ENCODE measurements at places on chromosomes 13 and 19.

DNA sequence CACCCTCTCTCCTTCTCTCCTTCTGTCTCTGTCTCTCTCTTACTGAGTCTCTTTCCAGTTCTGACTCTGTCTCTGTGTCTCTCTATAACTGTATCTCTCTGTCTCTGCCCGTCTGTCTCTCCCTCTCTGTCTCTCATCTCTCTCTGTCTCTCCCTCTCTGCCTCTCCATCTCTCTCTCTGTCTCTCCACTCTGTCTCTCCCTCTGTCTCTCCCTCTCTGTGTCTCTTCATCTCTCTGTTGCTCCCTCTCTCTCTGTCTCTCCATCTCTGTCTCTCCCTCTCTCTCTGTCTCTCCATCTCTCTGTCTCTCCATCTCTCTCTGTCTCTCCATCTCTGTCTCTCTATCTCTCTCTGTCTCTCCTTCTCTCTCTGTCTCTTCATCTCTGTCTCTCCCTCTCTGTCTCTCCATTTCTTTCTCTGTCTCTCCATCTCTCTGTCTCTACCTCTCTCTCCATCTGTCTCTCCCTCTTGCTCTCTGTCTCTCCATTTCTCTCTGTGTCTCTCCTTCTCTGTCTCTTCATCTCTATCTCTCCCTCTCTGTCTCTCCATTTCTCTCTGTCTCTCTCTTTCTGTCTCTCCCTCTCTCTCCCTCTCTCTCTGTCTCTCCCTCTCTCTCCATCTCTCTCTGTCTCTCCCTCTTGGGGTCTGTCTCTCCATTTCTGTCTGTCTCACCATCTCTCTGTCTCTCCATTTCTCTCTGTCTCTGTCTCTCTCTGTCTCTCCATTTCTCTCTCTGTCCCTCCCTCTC lies 3.3 kb upstream of the MEIS3 start:
- no peak for DNase-seq

DNA sequence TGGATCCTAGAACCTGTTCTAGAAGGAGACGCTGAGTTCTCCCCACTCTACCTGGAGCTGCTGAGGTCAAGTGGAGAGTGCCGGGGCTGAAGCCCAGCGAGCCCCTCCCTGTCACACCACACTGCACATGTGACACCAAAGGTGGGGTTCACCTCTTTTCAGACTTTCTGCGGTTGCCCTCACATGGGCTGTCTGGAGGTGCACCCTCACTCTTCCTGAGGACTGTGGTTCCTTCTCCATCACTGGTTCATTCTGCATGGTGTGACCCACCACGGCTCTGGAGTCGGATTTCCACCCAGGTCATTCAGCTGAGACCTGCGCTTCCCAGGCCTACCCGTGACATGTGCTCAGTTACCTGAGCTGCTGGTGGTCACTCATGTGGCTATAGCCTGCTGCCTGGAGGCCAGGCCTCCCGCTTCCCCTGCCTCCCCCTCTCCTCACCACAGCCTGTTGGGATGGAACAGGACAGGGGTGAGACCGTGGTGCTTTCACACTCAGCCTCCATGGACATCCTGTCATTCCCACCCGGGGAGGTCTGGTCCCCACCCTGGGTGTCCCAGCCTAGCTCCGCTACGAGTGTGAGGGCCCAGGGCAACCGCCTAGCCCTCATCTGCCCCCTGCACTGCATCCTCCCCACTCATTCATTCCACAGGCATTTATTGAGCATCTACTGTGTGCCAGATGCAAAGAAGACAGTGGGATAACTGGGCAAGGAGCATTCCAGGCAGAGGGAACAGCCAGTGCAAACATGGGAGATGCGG lies 605 bp upstream of the A1BG start:
- DNase-seq = no peak

- peak; percentile 69 for DNase-seq
Measured at GRCh38 chr13:21675095-21675991, 4.5 kb downstream of the FGF9 start.

DNA sequence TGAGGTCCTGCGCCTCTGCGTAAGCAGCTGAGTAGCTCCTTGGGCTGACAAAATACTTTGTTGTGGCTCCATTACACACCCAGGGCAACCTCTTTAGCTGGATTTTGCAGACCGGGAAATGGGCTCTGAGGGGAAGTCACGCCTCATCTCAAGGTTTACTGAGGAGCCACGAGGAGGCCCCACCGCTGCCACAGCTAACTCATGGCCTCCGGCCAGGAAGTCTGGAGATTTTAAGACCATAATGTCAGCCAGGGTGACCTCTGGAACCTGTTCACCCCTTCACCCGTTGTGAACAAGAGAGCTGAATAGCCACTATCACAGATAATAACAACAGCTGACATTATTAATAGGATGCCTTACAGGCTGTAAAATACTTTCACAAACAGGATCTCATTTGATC lies 351.3 kb upstream of the TMTC4 start:
- DNase-seq = no peak

DNA sequence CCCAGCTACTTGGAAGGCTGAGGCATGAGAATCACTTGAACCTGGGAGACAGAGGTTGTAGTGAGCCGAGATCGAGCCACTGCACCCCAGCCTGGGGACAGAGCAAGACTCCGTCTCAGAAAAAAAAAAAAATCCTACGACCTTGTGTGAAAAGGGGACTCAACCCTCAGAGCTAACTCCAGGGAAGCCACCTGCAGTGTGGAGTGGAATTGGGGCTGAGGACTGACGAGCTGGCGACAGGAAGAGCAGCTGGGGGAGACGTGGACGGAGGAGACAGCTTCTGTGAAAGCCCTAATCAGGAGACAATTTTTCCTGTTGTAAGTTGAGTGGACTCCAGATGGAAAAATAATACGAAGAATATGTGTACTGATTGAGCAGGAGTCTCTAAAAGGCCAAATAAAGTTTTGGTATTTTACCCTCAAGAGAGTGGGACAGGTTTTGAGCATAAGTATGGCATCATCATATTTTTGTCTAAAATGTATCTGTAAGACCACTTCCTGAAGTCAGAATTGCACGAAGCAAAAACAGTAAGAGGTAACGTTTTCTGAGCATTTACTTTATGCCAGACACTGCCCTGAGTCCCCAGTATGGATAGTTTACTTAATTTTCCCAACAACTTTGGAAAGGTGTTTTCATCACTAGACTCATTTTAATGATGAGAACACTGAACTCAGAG lies 12.0 kb upstream of the LAIR1 start:
- DNase-seq = no peak

DNA sequence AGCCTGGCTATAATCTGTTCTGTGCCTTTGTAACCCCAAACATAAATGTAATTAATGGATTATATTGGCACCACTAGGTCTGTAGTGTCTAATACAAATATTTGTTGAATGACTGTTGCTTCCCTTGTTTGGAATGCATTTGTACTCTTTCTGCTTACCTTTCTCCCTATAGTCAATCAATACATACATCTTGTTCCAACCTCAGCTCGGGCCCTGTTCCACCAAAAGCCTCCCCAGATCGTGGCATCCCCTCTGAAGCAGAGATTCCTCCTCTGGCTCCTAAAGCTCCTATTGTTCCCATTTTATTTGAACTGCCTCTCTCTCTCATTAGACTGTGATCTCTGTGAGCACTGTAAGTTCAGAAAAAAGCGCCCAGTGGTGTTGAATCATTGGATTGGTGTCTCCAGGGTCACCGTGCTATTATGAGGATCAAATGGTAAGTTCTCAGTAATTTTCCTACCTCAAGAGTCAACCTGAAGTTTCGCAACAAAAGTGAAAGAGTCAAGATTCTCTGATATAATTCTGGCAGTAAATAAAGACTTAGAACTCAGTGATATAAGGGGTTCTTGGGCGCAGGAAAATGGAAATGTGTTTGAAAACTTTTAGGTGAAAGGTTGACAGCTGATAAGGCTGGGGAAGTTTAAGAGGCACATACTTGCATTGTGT lies 151.5 kb downstream of the KLF5 start:
- DNase-seq = no peak

- no peak for DNase-seq
Measured at GRCh38 chr13:77986713-77987112, 68.1 kb upstream of the EDNRB start.

GRCh38 chr19:30309176-30309575 lies 63.0 kb upstream of the ZNF536 start:
- no peak for DNase-seq

GRCh38 chr19:51687791-51688670 lies 5.1 kb upstream of the SPACA6 start:
- DNase-seq = no peak

DNA sequence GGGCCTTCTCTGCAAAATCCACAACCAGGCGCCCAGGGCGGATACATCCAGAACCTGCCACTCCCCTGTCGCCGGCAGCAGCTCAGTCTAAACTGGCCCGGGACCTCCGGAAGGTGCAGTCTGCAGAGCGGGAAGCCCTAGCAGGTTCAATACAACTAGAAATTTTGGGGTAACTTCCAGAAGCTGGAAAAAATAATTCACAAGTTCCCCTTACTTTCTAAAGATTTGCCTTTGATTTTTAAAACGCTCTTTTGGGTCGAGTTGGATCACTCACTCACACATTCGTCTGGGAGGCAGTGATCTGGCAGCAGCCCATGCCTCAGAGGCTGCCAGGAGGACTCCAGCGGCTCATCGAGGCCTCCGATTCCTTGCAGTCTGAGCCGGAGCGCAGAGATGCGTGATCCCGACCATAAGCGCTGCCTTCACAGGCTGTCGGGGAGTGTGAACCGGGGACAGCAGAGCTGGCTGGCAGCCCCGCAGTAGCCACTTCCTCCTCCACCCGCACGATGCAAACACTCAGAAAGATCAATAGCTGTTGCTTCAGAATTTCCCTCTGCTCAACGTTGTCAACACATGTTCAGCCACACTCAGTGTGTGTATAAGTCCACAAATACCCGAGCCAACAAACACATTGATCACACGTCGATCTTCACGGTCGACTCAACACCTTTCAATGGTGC lies 35.6 kb upstream of the ZNF507 start:
- DNase-seq = no peak

DNA sequence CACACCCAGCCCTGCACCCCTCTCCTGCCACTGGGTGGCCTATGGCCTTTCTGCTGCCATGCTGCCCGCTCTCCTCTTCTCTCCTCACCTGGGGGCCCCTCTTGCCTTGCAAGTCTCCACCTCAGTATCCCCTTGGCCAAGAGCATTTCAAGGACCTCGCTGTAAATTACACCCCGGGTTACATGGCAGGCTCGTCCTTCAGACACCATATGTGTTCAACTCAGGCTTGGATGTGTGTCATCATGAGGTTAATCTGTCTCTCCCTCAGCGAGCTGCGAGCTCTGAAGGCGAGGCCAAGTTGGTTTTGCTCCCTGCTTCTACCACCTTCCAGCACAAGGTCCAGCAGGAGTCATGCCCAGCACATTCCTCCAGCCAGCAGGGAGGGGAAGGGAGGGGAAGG lies 74.8 kb upstream of the TM9SF2 start:
- DNase-seq = no peak

DNA sequence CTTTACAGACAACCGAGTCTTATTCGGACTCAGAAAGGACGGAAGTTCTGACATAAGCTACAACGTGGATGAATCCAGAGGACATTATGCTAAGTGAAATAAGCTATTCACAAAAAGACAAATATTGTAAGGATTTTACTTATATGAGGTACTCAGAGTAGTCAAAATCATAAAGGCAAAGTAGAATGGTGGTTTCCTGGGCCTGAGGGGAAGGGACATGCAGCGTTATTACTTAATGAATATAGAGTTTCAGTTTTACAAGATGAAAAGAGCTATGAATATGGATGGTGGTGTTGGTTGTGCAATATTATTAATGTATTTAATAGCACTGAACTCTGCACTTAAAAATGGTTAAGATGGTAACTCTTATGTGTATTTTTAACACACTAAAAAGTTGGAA lies 419.1 kb upstream of the SGCG start:
- DNase-seq = no peak

- peak; percentile 82 for DNase-seq
Measured at GRCh38 chr19:58009666-58010301, 7.2 kb upstream of the ZNF606 start.

GRCh38 chr19:29569038-29569911 lies 36.8 kb upstream of the POP4 start:
- no peak for DNase-seq

GRCh38 chr13:99280166-99280565 lies 22.0 kb upstream of the GPR18 start:
- no peak for DNase-seq

GRCh38 chr13:45258334-45258675 lies 57.5 kb upstream of the KCTD4 start:
- no peak for DNase-seq

- DNase-seq = no peak
Measured at GRCh38 chr19:7507884-7508283, 8.0 kb upstream of the ZNF358 start.

GRCh38 chr19:49896863-49897621 lies at the start of gene IL4I1:
TSS of gene IL4I1 (minus strand) at chr19:49896887. CDS start at chr19:49896160, 727 bp downstream.
- no peak for DNase-seq

- no peak for DNase-seq
Measured at GRCh38 chr13:43019811-43020210, 3.6 kb upstream of the DNAJC15 start.

DNA sequence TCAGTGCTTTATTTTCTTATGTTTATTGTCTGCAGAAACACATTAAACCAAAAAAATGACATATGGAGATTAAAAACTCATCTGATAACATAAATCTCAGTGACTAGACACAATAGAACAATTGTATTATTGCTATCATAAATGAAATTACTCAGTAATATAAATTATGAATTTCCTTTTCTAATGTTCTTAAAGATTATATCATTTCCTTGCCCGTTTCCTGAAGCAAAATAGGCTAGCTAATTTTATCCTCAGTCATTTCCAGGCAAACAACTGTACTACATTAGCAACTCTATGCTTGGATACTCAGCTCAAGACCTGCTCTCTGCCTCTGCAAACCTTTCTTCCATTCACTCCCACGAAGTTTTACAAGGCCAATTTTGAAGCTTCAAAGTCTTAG lies 61.2 kb downstream of the RFC3 start:
- DNase-seq = no peak

- no peak for DNase-seq
Measured at GRCh38 chr13:91066745-91067144, 280.7 kb upstream of the MIR17HG start.

- DNase-seq = no peak
Measured at GRCh38 chr13:98429977-98430736, 146.8 kb downstream of the STK24 start.

DNA sequence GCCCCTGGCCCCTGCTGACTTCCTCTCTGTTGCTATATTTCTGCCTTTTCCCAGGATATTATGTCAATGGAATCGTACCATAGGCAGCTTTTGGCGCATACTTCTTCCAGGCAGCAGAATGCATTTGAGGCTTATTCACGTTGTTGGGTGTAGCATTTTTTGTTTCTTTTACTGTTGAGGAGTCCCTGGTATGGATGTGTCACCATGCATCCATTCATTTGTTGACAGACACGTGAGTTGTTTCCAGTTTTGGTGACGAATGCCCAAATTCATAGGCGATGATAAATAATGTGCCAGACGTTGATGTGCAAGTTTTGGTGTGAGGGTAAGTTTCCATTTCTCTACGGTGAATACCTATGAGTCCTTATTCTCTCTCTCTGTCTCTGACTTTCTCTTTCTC lies 5.0 kb downstream of the NFILZ start:
- no peak for DNase-seq

- no peak for DNase-seq
Measured at GRCh38 chr13:104953588-104953987, 1581.9 kb downstream of the EFNB2 start.

- no peak for DNase-seq
Measured at GRCh38 chr13:109422161-109422560, 364.2 kb downstream of the IRS2 start.

GRCh38 chr13:103325672-103326071 lies 259.5 kb upstream of the SLC10A2 start:
- no peak for DNase-seq

- no peak for DNase-seq
Measured at GRCh38 chr13:52926971-52927370, 78.5 kb upstream of the PCDH8 start.
